ENCODE measurements at places on chromosomes 2 and 18.

DNA sequence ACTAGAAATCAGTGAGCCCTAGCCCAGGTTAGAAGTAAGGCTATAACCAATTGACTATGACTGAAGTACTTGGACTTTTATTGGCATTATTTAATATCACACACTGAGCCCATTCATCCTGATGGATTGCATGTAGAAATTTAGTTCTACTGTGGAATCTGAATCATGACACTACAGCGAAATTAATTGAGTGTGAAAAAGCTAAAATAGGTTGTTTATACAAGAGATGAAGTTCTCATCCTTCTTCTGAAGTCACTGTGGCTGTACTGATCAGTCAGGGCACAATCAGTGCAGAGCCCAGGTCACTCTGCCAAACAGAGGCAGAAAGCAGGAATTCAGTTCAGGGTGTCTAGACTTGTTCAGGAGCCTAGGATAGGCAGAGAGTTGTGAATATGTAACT, 158.9 kb downstream of the BABAM2 start:
- DNase-seq = no peak

DNA sequence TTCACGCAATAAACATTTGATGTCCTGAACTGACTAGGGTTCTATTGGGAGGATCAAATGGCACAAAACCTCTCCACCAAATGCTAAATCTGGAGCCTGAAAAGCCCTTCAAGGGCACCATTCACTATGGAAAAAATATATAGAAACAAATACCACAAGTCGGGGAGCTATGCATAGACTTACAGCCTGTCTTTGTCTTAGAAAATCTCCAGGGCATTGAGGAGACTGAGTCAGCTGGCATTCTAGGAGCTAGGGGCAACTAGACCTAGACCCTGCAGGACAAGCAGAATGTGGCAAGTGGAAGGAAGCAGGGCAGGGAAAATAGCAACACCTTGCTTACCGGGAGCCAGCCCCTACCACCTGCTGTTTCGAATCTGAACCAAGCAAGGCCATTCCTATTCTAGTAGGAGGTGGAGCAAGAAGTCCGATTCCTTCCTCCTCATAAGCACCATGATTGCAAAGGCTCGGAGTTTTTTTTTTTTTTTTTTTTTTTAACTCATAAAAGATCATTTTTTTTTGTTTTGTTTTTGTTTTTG, 77.8 kb downstream of the DDX1 start:
- DNase-seq = no peak

GRCh38 chr2:240133401-240133800, 2.7 kb downstream of the COPS9 start:
- DNase-seq = no peak

- DNase-seq = no peak
Observed at GRCh38 chr18:8264861-8265411, 344.3 kb upstream of the RAB12 start.

DNA sequence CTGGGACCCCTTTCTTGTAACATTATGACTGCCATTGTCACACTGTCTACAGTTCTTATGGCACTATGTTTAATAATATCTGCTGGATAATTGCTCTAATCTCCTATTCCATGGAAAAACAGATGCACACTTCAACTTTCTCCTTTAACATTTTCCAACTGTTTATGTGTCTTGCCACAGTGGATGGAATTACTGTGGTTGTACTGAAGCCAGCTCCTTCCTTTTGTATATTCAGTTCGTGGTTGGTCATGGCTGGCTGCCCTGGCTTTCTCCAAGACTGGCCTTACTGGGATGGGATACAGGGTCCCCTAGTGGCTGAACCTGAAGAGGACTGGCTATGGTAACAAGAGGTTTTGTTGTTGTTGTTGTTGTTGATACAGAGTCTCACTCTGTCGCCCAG, 113.9 kb downstream of the SS18 start:
- no peak for DNase-seq

DNA sequence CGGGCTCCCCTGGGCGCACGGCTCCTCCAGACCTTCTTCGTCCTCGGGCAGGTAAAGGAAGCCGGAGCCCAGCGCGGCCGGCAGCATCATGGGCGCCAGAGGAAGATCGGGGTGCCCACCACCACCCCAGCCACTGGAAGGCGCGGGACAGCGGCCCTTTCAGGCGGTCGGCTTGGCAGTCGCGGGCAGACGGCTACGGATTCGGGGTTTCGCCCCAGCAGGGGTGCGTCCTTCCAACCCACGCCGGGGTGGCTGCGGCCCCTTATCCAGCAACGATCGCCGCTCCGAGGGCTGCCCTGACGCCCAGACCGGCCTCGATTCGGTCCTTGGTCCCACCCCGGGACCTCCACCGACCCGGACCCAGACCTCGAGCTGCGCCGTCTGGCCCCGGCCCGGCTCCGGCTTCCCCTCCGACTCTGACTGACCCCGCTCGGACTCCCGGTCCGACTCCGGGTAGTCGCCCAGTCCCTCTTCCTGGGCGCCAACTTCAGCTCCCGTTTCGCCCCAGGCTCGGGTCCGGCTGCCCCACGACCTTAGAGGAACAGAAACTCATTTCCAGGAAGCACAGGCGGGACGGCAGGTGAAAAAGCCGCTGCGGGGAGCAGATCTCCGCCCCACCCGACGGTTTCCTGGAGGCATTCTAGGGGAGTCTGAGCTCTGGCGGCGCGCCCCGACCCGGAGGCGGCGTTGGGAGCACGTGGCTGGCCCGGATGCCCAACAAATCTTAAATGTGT, 30.2 kb upstream of the SSB start:
- DNase-seq = peak; percentile 9

DNA sequence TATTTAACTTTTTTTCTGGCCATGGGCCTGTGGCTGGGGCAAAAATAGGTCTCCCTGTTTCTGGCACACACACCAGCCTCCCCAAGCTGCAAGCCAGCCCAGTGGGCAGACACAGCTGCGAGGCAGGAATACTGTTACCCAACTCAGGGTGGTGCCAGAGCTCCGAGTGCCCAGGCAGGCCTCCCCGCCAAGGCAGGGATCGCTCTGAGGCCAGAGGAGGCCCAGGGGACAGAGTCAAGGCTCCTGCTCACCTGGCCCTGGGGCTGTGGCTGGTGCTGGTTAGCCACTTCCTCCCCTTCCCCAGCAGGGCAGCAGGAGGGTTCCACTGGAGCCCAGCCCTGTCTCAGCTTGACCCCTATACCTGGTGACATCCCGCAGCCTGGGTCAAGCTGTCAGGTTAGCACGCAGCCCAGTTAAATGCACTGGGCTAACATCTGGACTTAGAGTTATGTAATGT, 67.1 kb upstream of the EPAS1 start:
- no peak for DNase-seq

DNA sequence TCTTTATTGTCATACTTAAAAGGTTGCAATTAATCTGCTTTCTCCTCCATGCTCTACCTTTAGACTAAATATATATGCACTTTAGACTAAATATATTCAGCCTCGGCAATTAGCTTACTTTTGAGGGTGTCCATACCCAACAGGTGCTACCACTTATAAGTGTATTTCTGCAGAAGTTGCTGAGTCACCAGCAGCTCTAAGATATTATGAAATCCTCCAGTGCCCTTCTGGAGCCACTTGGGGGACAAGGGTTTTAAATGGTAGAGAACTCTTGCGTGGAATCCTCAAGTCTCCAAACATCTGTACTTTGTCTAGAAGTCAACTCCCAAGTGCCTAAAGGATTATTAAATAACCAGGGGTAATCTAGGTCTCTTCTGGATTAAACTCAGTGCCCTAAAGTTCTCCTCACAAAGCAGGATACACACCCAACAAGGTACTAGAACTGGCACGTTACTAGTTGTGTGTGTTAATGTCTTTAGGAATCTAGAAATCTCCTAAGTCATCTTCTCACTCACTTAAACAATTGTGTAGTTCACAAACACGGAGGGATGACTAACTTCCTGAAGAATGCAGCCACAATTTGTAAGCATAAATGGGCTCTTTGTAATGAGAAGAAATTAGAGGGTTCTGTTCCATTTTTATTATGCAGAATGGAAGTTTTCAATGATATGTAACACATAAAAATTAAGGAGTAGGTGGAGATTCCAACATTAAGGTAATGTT, 159.7 kb downstream of the CD226 start:
- no peak for DNase-seq

DNA sequence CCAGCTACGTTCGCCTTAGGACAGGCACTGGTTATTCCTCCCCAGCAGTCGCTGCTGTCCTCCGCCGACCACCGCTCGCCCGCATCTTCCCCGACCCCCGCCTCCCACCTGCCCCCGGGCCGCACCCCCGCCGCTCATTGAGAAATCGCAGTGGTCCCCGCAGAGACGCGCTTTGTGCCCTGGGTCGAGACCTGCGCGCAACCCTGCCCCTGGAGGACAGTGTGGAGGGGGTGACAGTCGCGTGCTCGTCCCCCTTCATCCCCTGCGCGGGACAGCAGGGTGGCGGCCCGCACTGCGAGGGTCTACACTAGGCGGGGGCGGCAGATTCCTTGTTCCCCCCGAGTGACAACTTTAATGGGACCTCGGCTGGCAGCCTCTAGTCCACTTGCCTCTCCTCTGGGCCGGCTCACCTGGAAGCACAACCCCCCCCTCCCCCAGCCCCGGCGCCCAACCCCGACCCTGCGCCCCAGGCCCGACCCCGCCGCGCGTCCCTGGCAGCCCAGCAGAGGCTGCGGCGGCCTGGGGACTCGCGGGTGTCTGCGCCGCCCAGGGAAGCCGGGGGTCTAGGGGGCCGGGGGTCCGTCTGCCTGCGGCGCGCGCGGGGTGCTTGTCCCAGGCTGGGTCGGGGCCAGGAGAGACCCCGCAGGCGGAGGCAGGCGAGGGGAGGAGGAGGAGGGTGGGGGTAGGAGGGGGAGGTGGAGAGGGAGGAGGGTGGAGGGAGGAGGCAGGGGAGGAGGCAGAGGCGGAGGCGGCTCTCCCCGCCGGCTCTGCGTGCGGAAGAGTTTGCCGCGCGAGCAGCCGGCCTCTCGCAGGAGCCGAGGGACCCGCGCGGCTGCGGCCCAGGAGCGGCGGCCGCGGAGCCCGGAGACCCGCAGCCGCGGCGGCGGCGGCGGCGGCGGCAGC, at the start of gene NPAS2:
Gene NPAS2, plus strand, starts transcription at position 770 of the 903 bp plus-strand sequence. CDS start 84,616 bp downstream, outside the sequence.
- DNase-seq = no peak

- no peak for DNase-seq
Observed at GRCh38 chr2:240780023-240780700, 39.9 kb downstream of the KIF1A start.

- no peak for DNase-seq
Observed at GRCh38 chr2:113124181-113124961, 3.0 kb upstream of the IL1RN start.

- DNase-seq = no peak
Observed at GRCh38 chr2:203805486-203805838, 62.1 kb upstream of the CTLA4 start.

GRCh38 chr2:8214036-8214615, 467.7 kb upstream of the ID2 start:
- DNase-seq = no peak

- DNase-seq = no peak
Observed at GRCh38 chr2:70974592-70974991, 3.8 kb upstream of the ANKRD53 start.

GRCh38 chr2:98748292-98749065, 17.5 kb upstream of the MGAT4A start:
- DNase-seq = no peak

- no peak for DNase-seq
Observed at GRCh38 chr2:231325826-231326225, 69.7 kb upstream of the B3GNT7 start.

- DNase-seq = no peak
Observed at GRCh38 chr2:222707689-222708273, 36.3 kb downstream of the MOGAT1 start.

GRCh38 chr18:27838225-27838624, 338.7 kb downstream of the CDH2 start:
- DNase-seq = no peak

GRCh38 chr2:157257312-157258252, at the start of gene GALNT5:
Gene GALNT5 (plus strand): TSS chr2:157257705. CDS start chr2:157258083, 378 bp downstream.
- no peak for DNase-seq

GRCh38 chr2:74893332-74893731, 59.4 kb downstream of the HK2 start:
- no peak for DNase-seq

- DNase-seq = no peak
Observed at GRCh38 chr2:13968811-13969210, 663.7 kb upstream of the LRATD1 start.
